ENCODE measurements at places on chromosomes 1 and 21. TPM values are rescaled to one million over a fixed set of nuclear protein-coding genes. Genes with fewer than 3 reads are reported as not detected.

The CLCA1 gene
- total RNA-seq = not detected

DNA sequence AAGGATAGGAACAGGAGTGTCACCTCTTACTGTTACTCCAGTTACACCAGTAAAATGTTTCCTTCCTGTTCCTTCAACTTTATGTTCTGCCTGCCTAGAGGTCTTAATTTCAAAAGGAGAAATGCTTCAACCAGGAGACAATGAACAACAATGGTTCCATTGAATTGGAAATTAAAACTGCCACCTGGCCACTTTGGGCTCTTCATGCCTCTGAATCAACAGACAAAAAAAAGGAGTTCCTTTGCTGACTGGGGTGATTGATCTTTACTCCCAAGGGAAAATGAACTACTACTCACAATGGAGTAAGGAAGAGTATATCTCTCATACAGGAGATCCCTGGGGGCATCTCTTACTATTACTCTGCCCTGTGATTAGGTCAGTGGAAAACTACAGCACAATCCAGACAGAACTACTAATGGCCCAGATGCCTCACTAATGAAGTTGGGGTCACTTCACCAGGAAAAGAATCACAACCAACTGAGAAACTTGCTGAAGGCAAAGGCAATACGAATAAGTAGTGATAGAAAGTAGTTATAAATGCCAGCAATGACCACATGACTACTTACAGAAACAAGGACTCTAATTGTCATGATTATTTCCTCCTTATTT is 76.6 kb upstream of the PRDX6 start:
- DNase-seq = no peak
- H3K27me3 ChIP-seq = no peaks in the 10 kb centered on the region
- H3K27ac ChIP-seq = no peak overlapping the region
- no peak overlapping the region for H3K4me3 ChIP-seq
- H3K36me3 ChIP-seq = no peaks in the 10 kb centered on the region
- H3K4me1 ChIP-seq = no peaks in the 10 kb centered on the region

GRCh38 chr1:16093611-16094010 is 20.2 kb upstream of the FAM131C start:
- H3K4me1 ChIP-seq = no peaks in the 10 kb centered on the region
- no peaks in the 10 kb centered on the region for H3K36me3 ChIP-seq
- DNase-seq = no peak
- no peak overlapping the region for H3K4me3 ChIP-seq
- H3K27me3 ChIP-seq = peaks cover 9% of the 10 kb centered on the region
- H3K27ac ChIP-seq = no peak overlapping the region

- peaks cover 20% of the 10 kb centered on the region for H3K27me3 ChIP-seq
- H3K4me3 ChIP-seq = no peak overlapping the region
- H3K27ac ChIP-seq = no peak overlapping the region
- H3K4me1 ChIP-seq = no peaks in the 10 kb centered on the region
- H3K36me3 ChIP-seq = no peaks in the 10 kb centered on the region
- DNase-seq = no peak
Observed at GRCh38 chr1:182666706-182667105, 17.7 kb downstream of the RGS8 start.

- H3K27ac ChIP-seq = no peak overlapping the region
- H3K27me3 ChIP-seq = peaks cover 7% of the 10 kb centered on the region
- no peak overlapping the region for H3K4me3 ChIP-seq
- no peaks in the 10 kb centered on the region for H3K4me1 ChIP-seq
- peak; percentile 80 for DNase-seq
Observed at GRCh38 chr21:32940079-32941014, 85.4 kb upstream of the OLIG2 start.

The NR1I3 gene
- not detected for total RNA-seq

- H3K27me3 ChIP-seq = no peaks in the 10 kb centered on the region
- H3K27ac ChIP-seq = peak overlapping the region; percentile 85
- peak; percentile 79 for DNase-seq
- H3K4me3 ChIP-seq = peak overlapping the region; percentile 65
Observed at GRCh38 chr1:198660341-198661261, 21.8 kb downstream of the PTPRC start.

- H3K27ac ChIP-seq = no peak overlapping the region
- no peak overlapping the region for H3K4me3 ChIP-seq
- H3K27me3 ChIP-seq = peaks cover 3% of the 10 kb centered on the region
- no peaks in the 10 kb centered on the region for H3K4me1 ChIP-seq
- DNase-seq = peak; percentile 72
Observed at GRCh38 chr1:37410815-37411214, 63.6 kb upstream of the ZC3H12A start.
